Retina (tissue), 1 donor: ENCODE measurements at places on chromosomes 11 and 22.

DNA sequence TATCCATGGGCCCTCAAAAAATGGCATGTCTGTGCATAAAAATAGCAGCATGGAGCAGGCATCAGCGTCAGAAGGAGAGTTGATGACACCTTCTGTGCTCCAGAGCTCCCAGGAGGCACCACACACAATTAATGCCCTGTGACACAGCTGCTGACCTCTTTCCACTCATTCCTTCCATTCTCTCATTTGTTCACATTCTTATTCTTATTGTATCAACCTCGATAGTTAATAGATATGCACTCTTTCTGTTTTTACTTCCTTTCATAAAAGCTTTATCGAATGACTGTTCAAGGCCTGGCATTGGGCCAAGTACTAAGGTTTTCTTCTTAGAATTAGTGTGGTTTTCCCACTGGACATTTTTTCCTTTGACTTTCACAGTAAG lies 266.0 kb upstream of the MTNR1B start:
- peak; percentile 47 for DNase-seq

GRCh38 chr11:19962801-19963175 lies 197.5 kb downstream of the DBX1 start:
- DNase-seq, result no peak

DNA sequence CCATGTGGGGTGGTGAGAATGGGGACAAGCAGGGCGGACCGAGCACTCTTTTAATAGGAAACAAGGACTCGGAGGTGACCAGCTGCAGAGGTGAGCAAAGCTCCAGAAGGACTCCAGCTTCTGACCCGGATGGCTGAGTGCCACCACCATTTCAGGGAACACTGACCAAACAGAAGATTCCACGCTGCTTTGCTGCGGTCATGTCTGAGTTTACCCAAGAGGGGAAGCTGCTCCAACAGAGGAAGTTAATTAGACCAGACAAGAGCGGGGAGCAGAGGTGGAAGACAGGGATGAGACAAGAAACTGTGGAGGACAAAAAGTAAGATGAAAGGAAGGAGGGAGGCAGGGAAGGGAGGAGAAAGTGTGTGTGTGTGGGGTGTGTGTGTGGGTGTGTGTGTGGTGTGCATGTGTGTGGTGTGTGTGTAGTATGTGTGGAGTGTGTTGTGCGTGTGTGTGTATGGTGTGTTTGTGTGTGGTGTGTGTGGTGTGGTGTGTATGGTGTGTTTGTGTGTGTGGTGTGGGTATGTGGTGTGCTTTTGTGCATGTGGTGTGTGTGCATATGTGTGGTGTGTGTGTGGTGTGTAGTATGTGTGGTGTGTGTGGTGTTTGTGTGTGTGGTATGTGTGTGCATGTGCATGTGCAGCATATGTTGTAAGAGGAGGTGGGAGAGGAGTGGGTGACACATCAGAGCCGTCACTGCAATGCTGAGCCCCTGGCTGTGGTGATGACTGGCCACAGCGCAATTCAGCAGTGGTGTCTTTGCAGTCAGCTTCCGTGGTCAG lies 82.2 kb upstream of the AKIP1 start:
- DNase-seq, result no peak

DNA sequence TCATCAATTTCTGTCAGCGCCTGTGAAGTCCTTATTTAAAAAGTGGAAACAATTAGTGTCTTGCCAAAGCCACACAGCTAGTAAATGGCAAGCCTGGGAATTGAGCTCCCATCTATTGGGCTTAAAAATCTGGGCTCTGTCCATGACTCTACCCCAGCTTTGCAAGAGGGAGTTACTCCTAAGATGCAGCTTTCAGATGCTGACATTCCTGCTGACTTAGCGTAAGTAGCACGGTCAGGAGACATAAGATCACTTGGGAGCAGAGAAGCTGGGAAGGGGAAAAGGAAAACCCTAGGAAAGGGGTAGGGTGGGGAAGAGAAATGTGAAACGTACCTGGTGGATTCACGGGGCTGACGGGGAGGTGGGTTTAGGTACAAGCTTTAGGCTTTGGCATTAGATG lies 36.0 kb upstream of the OR4B1 start:
- no peak for DNase-seq

GRCh38 chr22:48313175-48313830 lies 1514.4 kb downstream of the BRD1 start:
- DNase-seq, result no peak

GRCh38 chr22:25153961-25154666 lies 45.5 kb upstream of the CRYBB3 start:
- no peak for DNase-seq

GRCh38 chr11:124737638-124738305 lies 2.0 kb upstream of the NRGN start:
- DNase-seq, result peak; percentile 29

DNA sequence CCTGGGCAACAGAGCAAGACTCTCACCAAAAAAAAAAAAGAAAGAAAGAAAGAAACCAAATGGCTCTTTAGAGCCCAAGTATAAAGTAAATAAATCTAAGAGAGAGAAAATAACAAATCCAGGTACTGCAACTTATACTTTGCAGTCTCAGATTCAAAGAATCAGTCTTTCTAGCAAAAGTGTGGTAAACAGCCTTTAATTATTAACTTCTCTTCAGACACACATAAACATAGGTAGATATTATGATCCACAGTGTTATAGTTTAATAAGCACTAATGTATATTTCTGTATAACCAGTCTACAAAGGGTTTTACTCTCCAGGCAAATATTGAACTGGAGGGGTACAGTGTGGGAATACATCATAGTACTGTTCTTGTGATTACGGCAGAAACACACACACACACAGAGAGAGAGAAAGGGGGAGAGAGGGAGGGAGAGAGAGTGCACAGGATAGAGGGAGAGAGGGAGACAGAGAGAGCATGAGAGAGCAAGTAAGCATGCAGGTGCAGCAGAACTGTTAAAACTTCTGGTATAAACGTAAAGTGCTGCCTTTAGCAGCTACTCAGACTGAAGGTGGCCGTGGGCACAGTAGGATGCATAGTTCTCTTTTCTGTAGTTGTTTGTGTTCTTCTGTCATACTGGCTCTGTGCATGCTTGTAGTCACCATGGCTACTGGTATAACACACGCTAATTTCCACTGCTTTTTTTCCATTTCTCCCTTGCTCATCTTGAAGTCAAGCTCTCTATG lies 32.3 kb downstream of the MTMR2 start:
- DNase-seq, result no peak
